Thoracic aorta (tissue), 2 donors: ENCODE measurements at places on chromosomes 7 and 10.

DNA sequence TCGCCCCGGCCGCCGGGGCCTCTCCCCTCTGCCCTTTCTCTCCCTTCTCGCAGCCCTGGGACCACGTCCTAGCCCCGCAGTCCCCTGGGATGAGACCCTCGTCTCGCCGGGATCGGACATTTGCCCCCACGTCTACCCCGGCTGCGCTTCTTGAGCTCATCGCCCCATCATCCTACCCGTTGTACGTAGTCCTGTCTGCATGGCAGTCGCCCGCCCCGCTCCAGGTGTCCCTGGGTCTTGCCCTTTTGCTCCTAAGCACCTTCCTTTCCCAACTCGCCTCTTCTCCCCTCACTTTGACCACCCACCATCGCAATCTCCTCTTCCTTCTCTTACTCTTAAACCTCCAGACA, 582 bp downstream of the TPST1 start:
- DNase-seq, result no peak

DNA sequence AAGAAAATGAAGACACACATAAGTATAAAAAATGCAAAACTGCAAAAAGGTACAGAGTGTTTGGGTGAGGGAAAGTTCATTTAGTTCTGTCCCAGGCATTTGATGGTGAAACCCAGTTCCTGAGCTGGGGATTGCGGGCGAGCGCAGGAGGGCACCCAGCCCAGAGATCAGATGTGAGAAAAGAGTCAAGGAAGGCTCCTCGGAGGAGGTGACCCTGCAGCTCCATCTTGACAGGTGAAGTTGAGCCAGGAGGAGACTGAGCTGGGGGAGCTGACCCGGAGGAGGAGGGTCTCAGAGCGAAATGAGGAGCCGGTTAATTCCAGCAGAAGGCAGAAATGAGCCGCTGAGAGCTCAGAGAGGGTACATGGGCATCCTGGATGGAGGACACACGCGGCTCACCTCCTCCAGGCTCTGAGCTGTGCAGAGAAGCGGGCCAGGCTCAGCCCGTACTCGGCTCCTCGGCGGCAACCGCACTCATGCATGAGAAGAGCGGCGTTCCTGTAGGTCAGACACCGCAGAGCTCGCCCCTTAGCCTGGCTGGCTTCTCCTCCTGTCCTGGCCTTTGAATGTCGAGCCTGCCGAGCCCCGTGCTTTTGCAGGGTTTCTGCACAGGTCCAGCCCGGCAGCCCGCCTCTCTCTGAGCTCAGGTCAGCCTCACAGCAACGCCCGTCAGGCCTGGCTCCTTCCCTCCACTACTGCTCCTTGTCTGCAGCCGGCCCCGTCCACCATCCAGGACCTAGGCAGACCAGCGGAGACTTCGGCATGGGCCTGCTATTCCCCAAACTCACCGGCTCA, 9.5 kb upstream of the RAMP3 start:
- no peak for DNase-seq

DNA sequence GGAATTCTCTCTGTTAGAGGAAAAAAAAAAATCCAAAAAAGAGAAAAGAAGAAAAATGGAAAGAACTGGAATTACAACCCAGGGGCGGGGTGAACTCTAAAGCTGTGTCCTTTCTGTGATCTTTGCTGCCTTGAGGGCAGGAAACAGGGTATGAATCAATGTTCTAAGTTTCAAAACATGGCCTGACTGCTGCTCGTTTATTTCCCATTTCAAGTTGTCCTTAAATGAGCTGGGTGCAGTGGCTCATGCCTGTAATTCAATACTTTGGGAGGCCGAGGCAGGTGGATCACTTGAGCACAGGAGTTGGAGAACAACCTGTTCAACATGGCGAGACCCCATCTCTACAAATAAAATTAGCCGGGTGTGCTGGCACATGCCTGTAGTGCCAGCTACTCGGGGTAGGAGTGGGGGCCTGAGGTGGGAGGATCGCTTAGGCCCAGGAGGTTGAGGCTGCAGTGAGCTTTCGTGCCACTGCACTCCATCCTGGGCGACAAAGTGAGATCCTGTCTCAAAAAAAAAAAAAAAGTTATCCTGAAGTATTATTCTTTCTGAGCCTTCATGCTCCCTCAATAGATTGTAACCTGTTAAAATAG, 24.7 kb upstream of the TFAM start:
- DNase-seq, result no peak

GRCh38 chr7:139095194-139095659, 14.3 kb downstream of the ZC3HAV1 start:
- DNase-seq, result no peak

GRCh38 chr10:121433965-121434364, 164.3 kb downstream of the FGFR2 start:
- no peak for DNase-seq

- no peak for DNase-seq
Observed at GRCh38 chr10:26378861-26379294, 59.3 kb upstream of the APBB1IP start.

DNA sequence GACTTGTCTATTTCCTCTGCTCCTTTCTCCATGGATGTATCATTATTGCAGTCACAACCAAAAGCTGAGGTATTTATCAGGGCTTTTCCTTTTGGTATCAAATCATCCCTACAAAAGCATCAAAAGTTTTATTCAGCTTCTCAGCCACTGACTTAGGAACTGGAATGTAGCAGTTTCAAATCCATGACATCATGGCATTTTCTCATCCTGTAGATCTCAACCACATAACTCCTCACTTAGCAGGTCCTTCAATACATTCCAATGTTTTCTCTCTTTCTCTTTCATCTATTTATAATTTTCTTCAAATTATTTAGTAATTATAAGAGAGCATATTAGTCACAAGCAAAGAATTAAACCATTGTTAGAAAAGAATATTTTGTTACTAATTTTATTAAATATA, 537.4 kb upstream of the SORCS1 start:
- no peak for DNase-seq

- DNase-seq, result no peak
Observed at GRCh38 chr10:72912736-72913135, 19.2 kb downstream of the OIT3 start.

DNA sequence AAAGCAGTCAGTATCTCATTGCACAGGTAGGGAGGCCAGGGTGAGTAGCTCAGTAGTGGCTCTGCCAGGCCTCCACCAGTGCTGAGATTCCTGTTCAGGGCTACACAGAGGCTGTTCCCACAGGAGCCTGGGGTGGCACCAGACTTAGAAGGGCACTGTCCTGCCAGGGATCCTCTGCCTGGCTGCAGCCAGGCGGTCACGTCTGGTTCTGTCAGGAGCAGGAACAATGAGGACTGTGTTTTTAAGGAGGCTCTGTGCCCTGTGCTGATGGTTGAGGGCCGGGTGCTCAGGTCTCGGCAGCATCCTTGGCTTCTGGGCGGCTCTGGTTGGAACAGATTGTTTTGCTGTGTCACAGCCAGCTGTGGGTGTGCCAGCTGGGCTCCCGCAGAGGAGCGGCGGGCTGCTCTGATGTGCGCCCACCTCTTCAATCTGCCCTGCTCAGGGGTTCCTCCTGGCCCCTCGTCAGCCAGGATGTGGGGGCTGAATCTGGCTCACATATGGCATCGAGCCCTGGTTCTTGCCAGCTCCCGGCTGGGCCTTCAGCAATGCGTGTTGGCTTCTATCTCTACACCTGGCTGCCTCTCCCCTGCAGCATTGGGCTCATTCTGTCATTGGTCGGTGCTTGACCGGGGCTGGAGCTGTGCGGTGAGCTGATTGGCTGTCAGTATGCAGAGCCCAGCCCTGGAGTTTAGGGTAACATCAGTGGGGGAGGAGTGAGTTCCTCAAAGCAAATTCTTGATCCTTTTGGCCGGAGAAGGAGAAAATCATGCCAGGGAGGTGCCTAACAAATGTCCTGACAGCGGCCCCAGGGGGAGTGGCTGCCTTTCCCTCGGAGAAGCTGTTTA, 41.2 kb downstream of the TACR2 start:
- DNase-seq, result no peak

GRCh38 chr10:112424651-112425050, 22.1 kb downstream of the ZDHHC6 start:
- no peak for DNase-seq

- DNase-seq, result no peak
Observed at GRCh38 chr7:44484482-44485313, 5.8 kb downstream of the NUDCD3 start.

GRCh38 chr10:416091-416515, 273.4 kb downstream of the DIP2C start:
- DNase-seq, result no peak

DNA sequence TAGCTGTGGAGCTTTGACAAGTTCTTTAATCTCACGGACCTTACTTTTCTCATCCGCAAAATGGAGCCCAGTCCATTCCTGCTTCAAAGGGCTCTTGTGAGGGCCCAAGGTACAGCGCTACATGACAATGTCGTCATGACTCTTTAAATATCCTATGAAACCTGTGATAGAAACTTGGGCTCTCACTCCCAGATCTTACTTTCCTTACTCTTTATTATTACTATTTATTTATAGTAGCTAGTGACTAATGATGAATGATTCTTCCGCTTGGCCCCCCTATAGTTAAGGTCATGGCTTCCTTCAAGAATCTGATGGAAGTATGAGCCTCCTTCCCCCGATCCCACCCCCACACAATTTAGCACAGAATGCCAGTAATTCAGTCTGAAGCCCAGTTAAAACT, 41.9 kb downstream of the RBM20 start:
- no peak for DNase-seq

GRCh38 chr7:118420888-118421287, 196.4 kb downstream of the ANKRD7 start:
- DNase-seq, result no peak
